ENCODE measurements at places on chromosomes 11 and 22.

DNA sequence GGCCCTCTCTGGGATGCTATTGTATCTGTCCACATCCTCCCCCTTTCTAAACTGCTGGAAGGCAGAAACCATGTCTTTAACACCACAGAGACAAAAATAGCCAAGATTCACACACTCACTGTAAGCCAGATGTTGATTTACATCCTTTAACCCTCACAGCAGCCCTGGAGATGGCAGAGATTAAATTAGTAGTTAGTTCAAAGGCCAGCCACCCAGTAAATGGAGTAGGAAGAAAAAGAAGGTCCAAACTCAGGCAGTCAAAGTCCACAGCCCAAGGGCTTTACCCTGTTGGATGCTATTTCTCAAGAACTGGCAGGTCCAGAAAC, 2.1 kb upstream of the ZNHIT2 start:
- no peak for DNase-seq

DNA sequence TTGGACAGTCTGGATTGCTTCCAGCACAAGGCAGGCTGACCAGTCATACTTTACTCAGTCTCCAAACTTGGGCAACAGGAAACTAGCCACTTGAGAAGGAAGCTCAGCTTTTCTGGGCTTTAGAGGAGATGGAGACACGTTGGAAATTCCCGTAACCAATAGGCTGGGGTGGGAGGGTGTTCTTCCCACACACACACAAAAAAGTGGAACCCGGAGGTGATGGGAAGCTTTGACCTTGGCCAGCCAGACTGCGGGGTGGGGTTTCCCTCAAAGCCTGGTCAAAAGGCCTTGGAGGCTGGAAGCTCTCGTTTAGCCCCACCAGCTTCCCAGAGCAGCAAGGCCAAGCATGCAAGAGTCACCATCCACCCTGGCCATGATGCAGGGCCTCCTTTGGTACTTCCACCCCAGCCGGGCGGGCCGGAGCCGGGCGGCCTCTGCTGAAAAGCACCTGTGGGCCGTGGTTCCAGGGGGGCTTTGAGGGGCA, 126.2 kb downstream of the BCR start:
- no peak for DNase-seq

- no peak for DNase-seq
These were observed 4.0 kb upstream of the OR56A3 start for GRCh38 chr11:5937868-5938602.

- no peak for DNase-seq
These were observed 81.8 kb downstream of the MTMR3 start for GRCh38 chr22:29964776-29965175.

- DNase-seq = no peak
These were observed 1.6 kb upstream of the HORMAD2 start for GRCh38 chr22:30078320-30079311.

GRCh38 chr11:131760091-131761061, 390.0 kb downstream of the NTM start:
- DNase-seq = no peak

DNA sequence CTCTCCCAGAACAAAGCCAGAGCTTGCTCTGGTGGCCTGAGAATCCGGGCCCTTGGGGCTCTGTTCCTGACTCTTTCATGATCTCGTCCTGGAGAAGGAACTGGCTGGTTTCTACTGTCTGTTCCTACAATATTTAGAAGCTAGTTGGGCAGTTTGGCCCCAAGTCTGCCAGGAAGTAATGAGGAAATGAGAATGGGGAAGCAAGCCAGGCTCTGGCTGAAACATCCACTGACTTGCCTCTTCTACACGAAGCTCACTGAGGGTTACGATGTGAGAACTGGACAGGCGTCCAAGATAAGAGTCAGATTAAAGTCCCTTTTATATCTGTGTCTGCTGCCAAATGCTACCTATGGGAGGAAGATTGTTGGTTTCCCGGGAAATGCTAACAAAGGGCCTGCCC, 110.0 kb upstream of the KIRREL3 start:
- no peak for DNase-seq

DNA sequence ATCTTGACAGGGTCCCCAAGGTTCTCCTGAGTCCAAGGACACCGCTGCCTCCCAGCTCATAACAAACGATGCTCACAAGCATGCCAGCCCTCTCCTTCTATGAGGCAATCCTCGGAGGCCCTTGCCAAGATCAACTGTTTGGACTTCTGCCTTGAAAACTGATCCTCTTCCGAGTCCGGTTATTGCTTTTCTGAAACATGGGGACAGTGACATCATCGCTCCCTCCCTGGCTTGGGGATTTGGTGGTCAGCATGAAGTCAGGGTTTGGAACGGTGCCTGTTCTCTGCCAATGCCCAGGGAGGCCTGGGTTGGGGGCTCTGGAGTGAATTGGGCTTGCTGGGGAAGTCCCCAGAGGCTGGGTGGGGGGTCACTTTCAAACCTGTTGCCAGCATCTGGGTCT, 149.3 kb downstream of the FBXO7 start:
- no peak for DNase-seq

- no peak for DNase-seq
These were observed 12.7 kb downstream of the SLC15A3 start for GRCh38 chr11:60939301-60939700.

DNA sequence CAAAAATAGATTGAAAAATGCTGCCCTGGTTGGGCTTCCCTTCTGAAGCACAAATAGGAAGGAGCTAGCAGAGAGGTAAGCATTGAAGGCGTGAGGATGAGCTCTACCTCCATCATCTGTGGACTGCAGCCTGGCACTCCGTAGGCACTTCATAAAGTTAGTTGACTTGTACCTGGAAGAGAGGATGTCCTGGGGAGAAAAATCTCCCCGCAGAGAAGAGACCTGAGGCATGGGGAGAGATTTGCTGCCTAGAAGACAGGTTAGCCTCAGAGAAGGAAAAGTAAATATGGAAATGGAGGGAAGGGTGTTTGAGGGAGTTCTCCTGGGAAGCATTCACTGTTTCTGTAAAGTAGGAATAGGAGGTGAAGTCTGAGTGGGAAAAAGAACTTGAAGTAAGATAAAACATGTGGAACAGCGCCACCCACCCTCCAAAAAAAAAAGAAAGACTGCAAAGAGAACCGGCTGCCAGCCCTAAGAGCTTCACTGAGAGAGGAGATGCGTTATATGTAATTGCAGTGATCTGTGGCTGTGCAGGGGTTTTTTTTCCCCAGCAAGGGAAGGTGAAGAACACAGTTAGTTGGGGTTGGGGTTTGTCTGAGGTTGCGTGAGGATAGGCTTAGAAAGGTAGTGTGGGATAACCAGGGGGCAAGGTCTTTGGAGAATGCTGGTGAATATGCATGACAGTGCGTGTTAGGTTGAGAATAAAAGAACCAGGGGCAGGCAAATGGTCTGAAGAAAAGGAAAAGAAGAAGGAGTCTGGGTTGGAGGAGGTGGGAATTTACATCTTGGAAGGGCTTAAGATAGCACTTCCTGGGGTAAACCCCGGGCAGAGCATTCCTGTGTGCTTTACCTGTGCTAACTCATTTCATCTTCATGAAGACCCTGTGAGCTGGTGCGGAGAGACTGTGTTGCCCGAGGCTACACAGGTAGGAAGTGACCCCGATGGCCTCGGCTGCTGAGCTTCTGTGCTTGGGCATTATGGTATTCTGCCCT, 16.0 kb downstream of the TNRC6B start:
- DNase-seq = no peak

DNA sequence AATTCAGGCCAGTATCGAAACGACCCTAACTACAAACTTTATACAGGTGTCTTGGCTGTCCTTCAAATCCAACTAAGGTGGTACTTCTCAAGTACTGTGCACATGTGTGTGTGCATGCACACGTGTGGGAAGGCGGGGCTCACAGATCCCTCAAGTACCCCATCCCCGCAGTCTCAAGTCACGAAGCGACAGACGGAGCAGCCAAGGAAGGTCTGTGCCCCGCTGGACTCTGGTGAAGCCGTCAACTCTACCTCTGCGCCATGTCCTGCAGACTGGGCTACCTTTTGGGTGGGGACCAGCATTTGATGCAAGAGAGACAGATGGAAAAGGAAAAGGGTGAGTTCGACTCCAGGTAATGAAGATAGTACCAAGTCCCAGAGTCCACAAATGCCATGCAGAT, 169.0 kb downstream of the CRYBB2 start:
- DNase-seq = no peak

DNA sequence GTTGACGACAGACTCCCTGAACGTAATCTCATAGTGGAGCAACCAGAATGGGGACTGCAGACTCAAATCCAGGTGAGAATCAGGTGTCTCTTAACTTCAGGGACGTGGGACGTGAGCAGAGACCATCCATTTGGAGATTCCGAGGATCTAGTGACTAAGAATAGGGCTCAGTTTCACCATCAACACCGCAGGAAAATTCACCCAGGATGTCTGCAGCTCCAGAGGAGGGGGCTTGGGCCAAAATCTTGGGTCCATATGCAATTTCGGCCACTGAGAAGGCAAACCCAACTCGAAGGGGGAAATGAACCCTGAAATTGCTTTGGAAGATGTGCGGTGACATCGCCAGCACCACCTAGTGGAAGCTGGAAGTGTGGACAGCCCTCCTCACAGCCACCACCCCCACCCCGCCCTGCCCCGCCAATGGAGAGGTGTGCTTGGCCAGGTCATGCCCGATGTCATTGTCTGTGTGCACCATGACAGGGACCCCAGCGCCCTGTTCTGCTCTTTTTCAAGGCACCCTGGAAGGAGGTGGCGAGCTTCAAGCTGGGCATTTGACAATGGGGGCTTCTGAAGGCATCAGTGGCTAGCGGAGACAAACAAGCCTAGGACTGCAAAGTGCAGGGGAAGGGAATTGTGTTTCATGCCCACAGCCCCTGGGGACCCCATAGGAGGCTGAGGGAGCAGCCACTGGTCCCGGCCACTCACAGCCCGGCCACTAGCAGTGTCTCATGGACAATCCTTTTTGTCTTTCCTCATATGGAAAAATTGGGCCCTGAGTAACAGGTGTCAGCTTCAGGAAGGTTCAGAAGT, 24.8 kb downstream of the APOL1 start:
- DNase-seq = peak; percentile 14

GRCh38 chr11:44564670-44565210, 723 bp upstream of the CD82 start:
- DNase-seq = peak; percentile 36

- DNase-seq = no peak
These were observed 72.3 kb downstream of the ARFGAP2 start for GRCh38 chr11:47104261-47104950.

DNA sequence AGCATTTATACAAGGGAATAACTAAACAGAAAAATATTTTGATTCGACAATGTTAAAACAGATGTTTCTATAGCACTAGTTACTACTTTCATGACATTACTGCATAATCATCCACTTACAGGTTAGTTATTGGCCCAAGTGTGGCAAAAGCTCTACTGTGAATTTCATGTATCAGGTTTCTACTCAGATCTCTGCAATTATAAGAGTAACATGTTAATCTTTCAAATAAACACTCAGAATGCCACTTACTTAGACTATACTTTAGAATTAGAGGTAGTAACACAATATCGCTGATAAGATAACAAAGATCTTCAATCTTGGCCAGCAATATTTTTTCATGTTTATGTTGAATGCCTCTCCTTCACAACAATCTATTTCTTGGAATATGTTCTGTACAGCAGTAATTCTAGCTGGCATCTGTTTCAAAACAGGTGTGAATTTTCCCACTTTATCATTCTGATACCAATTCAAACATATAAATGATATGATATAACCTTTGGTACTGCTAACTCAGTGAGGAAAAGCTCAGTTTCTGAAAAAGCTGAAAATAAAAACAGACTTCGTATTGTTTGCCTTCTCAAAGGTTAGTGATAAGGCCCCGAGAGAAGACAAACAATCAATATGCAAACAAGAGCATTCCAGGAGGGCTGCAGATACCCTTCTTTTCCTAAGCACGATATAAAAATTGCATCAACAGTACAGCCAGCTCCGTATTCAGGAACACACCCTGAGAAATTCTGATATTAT, 11.0 kb upstream of the CCDC34 start:
- DNase-seq = no peak

DNA sequence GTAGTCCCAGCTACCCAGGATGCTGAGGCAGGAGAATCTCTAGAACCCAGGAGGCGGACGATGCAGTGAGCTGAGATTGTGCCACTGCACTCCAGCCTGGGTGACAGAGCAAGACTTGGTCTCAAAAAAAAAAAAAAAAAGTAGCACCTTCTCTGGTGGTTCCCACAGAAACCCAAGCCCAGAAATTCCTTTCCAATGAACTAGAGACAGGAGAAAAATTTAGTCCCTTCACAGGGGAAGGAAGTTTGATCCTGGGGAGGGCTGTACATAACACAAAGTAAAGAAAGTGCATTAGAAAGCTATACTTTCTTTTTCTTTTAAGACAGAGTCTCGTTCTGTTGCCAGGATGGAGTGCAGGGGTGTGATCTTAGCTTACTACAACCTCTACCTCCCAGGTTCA, 25.5 kb upstream of the APOA1 start:
- DNase-seq = no peak

- DNase-seq = no peak
These were observed 39.5 kb upstream of the SLC1A2 start for GRCh38 chr11:35458846-35459245.

DNA sequence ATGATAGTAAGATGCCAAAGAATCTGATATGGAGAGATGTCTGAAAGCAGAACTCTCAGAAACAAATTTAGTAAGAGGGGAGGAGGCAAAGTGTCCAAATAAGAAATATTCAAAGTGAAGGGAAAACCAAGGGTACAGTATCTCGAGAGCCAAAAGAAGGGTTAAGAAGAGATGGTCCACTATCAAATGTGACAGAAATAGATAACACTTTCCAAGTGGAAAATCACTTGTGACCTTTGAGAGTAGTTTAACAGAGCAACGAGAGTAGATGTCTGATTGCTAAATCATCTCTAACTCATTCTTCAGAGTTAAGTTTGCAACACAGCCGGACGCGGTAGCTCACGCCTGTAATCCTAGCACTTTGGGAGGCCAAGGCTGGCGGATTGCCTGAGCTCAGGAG, 4.3 kb upstream of the BUD13 start:
- no peak for DNase-seq

- DNase-seq = no peak
These were observed at the start of gene MYBPC3 for GRCh38 chr11:47352556-47352955. Gene MYBPC3 (minus strand): TSS chr11:47352702. CDS start chr11:47352647, 55 bp downstream.

DNA sequence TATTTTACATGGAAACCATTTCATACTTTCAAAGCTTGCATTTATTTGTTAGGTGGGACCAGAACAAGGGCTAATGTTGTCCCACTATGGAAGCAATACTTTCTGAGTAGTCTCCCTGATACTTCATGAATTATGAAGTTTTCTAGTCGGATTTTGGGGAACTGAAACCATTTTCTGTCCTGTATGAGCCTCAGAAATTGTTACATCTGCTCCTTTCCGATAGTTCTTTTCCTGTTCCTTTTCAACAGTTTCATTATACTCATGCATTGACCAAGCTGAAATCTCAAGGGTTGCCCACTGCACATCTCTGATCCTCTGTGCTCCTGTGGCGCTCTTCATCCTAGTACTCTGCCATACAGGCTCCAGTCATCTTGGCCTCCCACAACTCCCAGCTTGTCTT, 31.5 kb upstream of the GLYATL1 start:
- DNase-seq = no peak
